ENCODE measurements at places on chromosomes 16 and 17. TPM values are rescaled to one million over a fixed set of nuclear protein-coding genes. Genes with fewer than 3 reads are reported as not detected.

The CCL5 gene
- not detected for total RNA-seq

The ZNF469 gene
- 7.0 TPM for total RNA-seq

The CLTC gene
- total RNA-seq: 798 TPM

The SHBG gene
- 0.25 TPM for total RNA-seq

The USP32 gene
- total RNA-seq: 73.2 TPM
